ENCODE measurements at places on chromosomes 1 and 21.

GRCh38 chr1:187129132-187129531 is 300.4 kb downstream of the PLA2G4A start:
- DNase-seq, result no peak

DNA sequence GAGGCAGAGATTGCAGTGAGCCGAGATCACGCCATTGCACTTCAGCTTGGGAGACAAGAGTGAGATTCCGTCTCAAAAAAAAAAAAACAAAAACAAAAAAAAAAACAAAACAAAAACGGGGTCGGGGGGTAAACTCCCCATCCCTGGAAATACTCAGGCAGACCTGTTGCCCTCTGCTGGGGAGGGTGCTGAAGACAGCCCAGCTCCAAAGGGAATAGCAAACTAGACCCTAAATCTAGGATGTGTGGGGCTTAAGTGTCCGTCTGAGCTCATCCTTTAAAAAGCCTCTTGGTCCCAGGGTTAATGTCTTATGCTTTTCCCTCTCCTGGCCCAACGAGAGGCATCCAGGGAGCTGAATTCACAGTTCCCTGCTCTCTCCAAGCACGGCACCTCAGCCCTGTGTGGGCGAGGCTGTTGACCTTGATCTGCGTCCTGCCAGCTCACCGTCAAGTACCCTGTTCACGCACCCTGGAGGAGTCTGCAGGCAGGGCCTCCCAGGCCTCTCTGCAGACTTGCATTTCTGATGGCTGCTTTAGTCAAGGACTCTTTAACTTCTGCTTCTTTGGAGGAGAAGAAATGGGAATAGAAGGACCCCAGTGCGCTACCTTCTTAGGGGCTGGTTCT is 22.3 kb downstream of the KCND3 start:
- no peak for DNase-seq

- peak; percentile 53 for DNase-seq
Observed at GRCh38 chr1:3069491-3070308, 697 bp downstream of the PRDM16 start.

DNA sequence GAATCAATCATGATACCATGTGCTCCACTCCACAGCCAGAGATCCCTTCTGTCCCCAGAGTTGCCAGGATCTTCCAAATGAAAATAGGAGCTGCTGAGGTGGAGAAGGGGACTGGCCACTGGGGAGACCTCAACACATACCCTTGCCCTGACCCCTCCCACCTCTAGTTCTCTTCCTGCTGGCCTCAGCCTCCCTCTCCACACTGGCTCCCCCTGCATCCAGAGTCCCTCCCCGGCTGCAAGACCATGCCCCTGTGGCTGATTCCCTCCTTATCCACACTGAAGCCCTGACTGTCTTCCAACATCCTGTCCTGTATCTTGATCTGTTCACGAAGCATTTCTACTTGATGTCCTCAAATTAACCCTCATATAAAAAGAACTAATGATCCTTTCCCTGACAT is 21.1 kb upstream of the CDK18 start:
- no peak for DNase-seq

DNA sequence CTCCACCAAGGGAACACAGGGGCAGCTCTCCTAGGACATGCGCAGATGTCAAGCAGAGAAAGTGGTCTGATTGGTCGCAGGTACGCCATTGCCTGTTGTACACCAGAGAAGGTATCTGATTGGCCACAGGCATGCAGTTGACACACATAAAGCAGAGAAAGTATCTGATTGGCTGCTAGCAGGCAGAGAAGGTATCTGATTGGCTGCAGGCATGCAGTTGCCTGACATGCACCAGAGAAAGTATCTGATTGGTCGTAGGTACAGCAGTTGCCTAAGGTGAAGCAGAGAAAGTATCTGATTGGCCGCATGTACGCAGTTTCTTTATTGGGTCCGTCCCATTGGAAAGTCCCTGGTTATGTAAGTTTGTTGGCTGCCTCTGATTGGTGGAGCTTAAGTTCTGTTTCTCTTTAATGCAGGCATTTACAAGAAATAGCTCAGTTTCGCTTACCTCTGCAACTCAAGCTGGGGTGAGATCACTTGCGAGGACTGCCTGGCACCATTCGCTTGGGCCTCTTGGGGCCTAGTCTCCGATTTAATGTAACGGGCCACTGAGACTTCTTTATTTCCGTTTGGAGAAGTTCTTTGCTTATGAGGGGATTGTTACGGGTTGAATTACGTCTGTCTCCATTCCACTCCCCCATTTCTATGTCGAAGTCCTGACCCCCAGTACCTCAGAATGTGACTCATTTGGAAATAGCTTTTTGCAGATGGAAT is 74.2 kb downstream of the SIK1 start:
- peak; percentile 15 for DNase-seq

- no peak for DNase-seq
Observed at GRCh38 chr1:67997746-67998145, 52.7 kb downstream of the DIRAS3 start.

- DNase-seq, result no peak
Observed at GRCh38 chr1:198678301-198678836, 39.5 kb downstream of the PTPRC start.

DNA sequence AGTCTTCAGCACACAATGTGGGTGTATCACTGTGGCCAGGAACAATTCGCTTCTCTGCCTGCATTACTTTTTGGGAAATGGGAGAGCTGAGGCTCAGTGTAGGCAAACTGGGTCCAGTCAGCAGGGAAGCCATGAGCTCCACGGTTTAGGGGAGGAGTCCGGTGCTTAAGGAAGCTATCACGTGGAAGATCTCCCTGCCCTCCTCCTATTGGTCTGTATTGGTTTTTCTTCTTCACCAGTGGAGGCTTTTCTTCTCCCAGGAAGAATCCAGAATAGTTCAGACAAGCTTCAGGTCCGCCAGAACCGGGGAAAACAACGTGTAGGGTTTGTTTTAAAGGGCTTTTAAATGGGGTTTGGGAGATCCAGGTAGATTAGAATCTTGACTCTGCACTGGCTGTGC is 156.2 kb upstream of the CAMK1G start:
- DNase-seq, result no peak

GRCh38 chr1:59237900-59238299 is 59.0 kb upstream of the FGGY start:
- DNase-seq, result no peak

DNA sequence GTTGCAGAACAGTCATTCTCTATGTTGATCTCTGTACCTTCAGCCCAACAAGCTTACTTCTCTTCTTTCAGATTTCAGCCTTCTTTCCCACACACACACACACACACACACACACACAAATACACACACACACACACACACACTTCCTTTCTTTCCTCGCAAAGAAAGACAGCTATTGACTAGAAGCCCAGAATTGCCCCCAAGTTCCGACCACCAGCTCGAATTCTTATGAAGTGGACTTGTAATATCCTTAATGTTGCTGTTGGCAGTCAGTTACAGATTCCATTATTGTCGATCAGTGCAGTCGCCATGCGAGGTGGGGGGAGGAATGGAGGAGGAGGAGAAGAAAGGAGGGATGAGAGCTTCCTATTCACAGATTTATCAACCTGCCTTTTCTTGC is 125.5 kb downstream of the CLEC20A start:
- peak; percentile 31 for DNase-seq

- DNase-seq, result no peak
Observed at GRCh38 chr1:47507881-47508701, 70.2 kb downstream of the FOXD2 start.
